ENCODE measurements at places on chromosomes 5 and 9.

- no peak for DNase-seq
Observed at GRCh38 chr5:142826093-142826492, 55.9 kb downstream of the ARHGAP26 start.

GRCh38 chr5:37552161-37552560 is 173.0 kb downstream of the WDR70 start:
- DNase-seq = no peak

GRCh38 chr9:107177243-107177839 is 105.7 kb upstream of the RAD23B start:
- no peak for DNase-seq

DNA sequence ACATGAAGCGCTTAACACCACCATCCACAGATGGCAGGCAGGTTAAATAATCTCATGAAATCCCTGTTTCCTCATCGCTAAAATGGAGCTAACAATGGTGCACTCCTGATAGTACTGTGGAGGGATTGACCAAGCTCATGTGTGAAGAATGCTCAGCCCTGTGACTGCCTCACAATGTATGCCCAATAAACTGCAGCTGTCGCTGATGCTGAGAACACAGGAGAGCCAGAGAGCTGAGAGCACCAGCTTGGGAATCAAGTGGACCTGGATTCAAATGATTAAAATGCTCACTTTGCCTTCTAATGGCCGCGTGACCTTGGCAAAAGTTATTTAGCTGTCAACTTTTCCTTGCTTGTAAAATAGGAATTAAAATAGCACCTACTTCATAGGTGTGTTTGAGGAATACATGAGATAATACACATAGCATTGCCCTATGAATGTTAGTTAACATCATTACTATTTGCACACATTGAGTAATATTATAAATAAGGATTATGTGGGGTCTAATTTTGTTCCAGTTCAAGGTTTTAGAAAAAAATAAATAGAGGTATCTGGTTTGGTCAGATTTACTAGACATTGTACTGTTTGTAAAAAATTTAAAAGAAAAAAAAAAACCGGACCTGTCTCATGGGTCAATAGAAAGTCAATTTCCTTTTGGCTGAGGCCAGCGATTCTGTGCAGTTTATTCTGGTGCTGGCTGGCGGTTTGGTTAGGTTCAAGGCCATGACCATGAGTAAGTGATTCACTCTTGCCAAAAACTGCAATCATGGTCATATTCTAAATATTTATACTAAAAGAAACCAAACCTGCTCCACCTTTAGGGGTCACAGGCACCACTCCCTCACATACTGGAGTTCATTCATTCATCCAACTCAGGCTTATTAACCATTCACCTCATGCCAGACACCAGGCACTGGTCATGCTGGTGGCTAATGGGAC is 101.3 kb downstream of the SH3TC2 start:
- no peak for DNase-seq

DNA sequence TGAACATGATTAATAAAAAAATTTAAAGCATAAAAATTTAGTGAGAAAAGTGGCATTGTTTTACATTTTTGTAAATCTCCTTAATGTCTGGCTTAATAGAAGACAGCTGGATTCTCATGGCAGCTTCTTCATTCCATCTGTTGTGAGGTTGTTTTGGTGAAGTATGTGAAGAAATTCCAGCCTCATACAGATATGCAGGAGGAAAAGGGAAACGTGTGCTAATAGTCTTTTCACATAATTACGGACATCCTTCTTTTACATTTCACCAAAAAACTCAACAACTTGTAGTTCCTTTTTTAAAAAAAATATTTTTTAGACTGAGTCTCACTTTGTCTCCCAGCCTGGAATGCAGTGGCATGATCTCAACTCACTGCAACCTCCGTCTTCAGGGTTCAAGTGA is 46.9 kb downstream of the HACD4 start:
- no peak for DNase-seq

DNA sequence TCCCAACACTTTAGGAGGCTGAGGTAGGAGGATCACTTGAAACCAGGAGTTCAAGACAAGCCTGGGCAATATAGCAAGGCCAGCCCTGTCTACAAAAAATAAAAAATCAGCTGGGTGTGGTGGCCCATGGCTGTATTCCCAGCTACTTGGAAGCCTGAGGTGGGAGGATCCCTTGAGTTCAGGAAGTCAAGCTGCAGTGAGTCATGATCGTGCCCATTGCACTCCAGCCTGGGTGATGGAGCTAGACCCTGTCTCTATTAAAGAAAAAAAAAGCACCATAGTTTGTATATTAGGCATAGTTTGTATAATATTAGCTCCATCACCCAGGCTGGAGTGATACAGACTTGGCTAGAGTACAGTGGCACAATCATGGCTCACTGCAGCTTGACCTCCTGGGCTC is 9.6 kb upstream of the NME5 start:
- DNase-seq = no peak
